ENCODE measurements at places on chromosomes 3 and 15.

DNA sequence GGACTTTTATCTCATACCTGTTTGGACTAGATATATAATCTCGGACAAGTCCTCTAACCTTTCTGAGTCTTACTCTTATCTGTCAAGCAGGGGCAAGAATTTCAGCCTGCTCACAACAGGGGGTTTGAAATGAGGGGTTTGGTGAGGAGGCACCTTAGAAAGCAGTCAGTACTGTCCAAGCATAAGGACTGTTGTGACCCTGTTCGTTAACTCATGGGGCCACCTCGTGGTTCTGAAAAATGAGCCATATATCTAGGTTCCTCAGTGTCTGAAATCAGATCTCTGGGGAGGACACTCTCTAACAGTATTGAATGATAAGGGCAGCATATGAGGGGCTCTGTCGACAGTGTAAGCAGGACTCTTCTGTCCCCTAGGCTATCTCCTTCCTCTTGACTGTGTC lies 7.2 kb upstream of the TIMP4 start:
- no peak for DNase-seq

- no peak for DNase-seq
Observed at GRCh38 chr3:52291508-52292181, 4.0 kb downstream of the GLYCTK start.

- DNase-seq, result no peak
Observed at GRCh38 chr3:187210091-187210490, 12.8 kb downstream of the RTP1 start.

- DNase-seq, result no peak
Observed at GRCh38 chr3:94395851-94396250, 333.0 kb downstream of the NSUN3 start.

Measured in stimulated activated CD4-positive, alpha-beta T cell treated with anti-CD3 and anti-CD28 coated beads, TNF-alpha, amount 100 ng/mL, for 24 hours (primary cell).